A549 treated with RU486 at 1 μM for 4 hours (cell line): ENCODE measurements at places on chromosomes 2 and 18. TPM values are rescaled to one million over a fixed set of nuclear protein-coding genes. Genes with fewer than 3 reads are reported as not detected.

Gene STK11IP
- 13.4 to 20.4 TPM (median 16.7 TPM) in 5 replicates for total RNA-seq

Gene ALPP
- 0.42 to 0.58 TPM (median 0.47 TPM) in 5 replicates for total RNA-seq

Gene C18orf54
- 1.1 to 3.2 TPM (median 2.7 TPM) in 5 replicates for total RNA-seq

Gene MYCN
- not detected in 5 replicates for total RNA-seq

Gene DNER
- 3.3 to 7.7 TPM (median 5.6 TPM) in 5 replicates for total RNA-seq

Gene PEX13
- 13.0 to 19.4 TPM (median 16.5 TPM) in 5 replicates for total RNA-seq

Gene IL1F10
- total RNA-seq: not detected in 5 replicates

Gene POTEC
- not detected in 5 replicates for total RNA-seq

Gene TGFA
- 7.9 to 9.5 TPM (median 8.7 TPM) in 5 replicates for total RNA-seq

Gene CELF4
- total RNA-seq: not detected in 5 replicates

Gene MYOM1
- 0.07 to 0.25 TPM (median 0.08 TPM) in 5 replicates for total RNA-seq

Gene CCDC148
- total RNA-seq: 0.27 to 0.50 TPM (median 0.37 TPM) in 5 replicates

Gene PDCL3
- total RNA-seq: 37.0 to 51.1 TPM (median 39.7 TPM) in 5 replicates

Gene EPHA4
- 0.32 to 1.4 TPM (median 0.82 TPM) in 5 replicates for total RNA-seq

Gene EHD3
- 8.5 to 10.6 TPM (median 9.1 TPM) in 5 replicates for total RNA-seq
